Fibroblast of villous mesenchyme (primary cell): ENCODE measurements at places on chromosomes 4 and X. TPM values are rescaled to one million over a fixed set of nuclear protein-coding genes. Genes with fewer than 3 reads are reported as not detected.

- DNase-seq, result peak; percentile 54
Measured at GRCh38 chr4:34720571-34720970, 1523.7 kb downstream of the ARAP2 start.

DNA sequence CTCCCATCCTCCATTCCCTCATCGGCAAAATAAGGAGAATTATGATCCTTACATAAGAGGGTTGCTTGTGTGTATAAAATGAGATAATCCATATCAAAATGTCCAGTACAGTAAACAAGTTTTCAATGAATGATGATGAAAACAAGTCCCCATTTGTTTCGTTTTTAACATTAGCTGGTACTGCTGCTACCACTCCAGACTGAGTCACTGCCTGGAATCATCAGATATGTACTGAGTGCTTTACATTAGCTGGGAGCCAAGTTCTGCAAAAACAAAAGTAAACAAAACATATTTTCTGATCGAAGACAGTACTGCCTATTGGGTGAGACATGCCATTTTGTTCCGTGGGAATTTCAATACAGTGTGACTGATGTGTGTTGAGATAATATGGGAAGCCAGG is 123.2 kb upstream of the IGFBP7 start:
- peak; percentile 27 for DNase-seq

GRCh38 chr4:183096276-183096965 is 2.6 kb upstream of the WWC2 start:
- DNase-seq, result no peak

- DNase-seq, result no peak
Measured at GRCh38 chr4:70984589-70984988, 8.9 kb upstream of the DCK start.

DNA sequence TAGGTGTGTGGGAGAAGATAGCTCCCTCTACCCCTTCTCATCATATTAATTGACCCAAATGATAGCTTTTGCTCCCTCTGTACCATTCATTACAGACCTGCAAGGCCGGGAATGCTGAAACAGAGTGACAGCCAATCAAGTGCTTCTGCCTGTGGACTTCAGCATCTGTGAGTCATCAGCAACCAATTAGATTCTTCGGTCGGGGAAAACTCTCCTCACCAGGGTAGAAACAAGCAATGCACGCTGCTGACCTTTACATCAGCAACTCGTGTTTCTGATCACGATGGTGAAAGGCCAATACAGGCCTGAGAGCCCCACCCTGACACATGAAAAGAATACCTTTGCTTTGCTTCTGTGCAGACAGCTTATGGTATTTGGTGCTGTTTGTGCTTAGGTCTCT is 347.2 kb upstream of the DDX53 start:
- peak; percentile 51 for DNase-seq

DNA sequence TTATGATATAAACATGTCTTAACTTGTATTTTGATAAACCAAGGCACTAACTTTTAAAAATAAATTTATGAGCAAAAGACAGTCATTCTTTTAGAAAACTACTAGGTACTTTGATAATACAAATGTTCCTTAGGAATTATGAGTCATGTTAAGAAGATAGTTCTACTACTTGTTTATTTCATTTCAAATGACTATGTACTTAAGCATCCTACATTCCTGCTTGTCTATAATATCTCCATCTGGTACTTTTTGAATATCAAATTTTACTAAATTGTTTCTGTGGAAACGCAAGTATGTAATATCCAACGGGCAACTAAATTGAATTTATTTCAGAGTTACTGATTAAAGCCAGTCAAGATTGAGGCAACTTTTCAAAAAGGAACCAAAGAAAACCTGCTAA is 61.8 kb downstream of the CAMK2D start:
- DNase-seq, result peak; percentile 22

- no peak for DNase-seq
Measured at GRCh38 chr4:182855312-182855711, 61.9 kb downstream of the DCTD start.

DNA sequence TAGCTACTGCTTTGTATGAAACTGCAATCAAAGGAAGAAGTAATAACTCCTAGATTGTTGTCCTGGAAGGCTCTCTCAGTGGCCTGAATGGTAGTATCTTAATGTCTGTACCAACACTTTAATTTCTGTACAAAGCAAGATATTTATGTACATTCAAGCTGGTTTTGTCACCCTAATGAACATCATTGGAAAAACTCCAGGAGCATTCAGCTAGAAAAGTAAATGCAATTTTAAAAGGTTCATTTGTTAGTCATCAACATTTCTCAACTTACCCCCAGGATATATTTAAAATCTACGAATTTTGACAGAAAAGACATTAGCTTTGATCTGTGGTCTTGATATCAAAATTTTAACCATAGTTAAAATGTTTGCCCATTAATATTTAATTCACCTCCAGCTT is 80.0 kb upstream of the FGF13 start:
- DNase-seq, result no peak

DNA sequence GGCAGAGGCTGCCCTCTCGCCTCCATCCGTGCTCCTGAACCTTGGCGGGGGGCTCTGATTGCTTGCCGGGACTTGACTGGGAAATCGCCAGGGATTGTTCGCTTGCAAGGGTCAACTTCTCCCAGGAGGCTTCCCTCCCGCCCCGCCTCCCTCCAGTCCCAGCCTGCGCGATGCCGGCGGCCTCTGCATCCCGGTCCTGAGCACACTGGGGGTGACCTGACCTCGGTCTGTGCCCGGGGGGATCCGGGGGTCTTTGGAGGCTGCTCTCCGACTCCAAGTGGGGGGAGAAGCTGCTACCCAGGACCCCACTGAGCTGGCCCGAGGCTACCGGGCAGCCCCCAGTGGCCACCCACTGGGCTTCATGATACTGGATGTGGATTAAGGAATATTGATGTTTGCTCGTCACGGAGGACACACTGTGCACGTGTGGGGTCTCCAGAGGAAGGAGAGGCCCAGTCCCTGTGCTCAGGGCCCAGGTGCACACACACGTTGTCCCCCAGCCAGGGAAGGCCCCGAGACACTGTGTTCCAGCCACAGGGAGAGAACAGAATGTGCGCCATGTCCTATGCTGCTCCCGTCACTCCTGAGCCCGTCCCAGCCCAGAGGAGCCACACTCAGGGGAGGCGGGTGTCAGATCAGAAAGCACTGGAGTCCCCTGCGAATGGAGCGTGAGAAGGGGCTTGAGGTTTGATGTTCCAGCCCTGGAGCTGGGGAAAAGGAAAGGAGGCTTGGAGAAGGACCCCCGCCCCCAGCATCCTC is 55.9 kb upstream of the NKX1-1 start:
- no peak for DNase-seq

The NEUROG2 gene
- total RNA-seq, result not detected in 2 replicates

The BMPR1B gene
- total RNA-seq, result 2.3 and 4.3 TPM in 2 replicates

The TMEM154 gene
- total RNA-seq, result 8.1 and 11.2 TPM in 2 replicates
